ENCODE measurements at places on chromosomes 13 and 19.

DNA sequence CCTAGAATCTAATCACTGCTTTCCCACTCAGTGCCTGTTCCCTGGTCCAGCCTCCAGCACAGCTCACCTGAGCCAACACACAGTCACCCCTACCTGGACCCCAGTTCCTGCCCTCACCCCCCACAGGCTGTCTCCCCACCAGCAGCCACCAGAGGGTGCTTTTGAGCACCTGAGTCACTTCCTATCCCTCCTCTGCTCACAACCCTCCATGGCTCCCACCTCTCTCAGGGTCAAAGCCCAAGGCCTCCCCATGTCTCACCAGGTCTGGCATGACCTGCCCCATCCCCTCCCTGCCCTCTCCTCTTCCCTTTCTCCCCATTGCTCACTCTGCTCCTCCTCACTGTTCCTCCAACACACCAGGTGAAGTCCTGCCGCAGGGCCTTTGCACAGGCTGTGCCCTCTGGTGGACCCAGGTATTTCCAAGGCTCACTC is 7.1 kb upstream of the DPP9 start:
- peak; percentile 70 for DNase-seq

GRCh38 chr19:29107831-29108230 is 105.1 kb downstream of the UQCRFS1 start:
- DNase-seq = no peak

DNA sequence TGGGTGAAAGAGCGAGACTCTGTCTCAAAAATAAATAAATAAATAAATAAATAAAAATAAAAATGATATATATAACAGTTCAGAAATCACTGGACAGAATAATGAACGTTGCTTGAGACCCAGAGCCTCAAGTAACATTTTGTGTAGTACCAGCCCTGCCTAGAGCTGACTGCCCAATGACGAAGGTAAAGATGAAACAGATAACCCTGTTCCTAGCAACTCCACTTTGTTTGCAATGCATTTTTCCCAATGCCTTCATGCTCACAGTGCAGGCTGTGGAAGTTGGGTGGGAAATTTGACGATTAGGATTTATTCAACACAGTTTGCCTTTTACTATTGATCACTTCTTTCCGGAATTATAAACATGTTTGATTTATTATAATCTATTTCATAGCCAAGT is 22.2 kb upstream of the FRY start:
- DNase-seq = no peak

GRCh38 chr19:38224014-38224862 is at the start of gene DPF1:
Gene DPF1 (minus strand): TSS chr19:38224222. CDS start chr19:38224142, 80 bp downstream.
- peak; percentile 40 for DNase-seq

- no peak for DNase-seq
Measured at GRCh38 chr13:50224534-50224933, 209.3 kb downstream of the KCNRG start.

DNA sequence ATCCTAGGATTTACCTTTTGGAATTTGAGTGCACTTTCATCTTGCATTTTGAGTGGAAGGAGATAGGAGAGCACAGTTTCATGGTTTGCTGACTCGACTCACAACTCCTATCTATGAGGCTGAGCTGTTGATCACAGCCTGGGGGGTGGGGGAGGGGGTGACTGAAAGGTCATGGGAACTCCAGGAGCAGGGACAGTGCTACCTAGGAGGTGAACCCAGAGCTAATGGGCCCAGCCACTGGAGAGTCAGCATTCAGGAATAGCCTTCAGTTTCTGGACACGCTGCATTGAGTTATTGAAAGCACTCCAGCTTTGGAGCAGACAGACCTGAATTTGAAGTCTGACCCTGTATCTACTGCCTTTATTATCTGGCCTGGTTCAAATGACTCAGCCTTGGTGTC is 339.9 kb downstream of the SLC7A1 start:
- no peak for DNase-seq

DNA sequence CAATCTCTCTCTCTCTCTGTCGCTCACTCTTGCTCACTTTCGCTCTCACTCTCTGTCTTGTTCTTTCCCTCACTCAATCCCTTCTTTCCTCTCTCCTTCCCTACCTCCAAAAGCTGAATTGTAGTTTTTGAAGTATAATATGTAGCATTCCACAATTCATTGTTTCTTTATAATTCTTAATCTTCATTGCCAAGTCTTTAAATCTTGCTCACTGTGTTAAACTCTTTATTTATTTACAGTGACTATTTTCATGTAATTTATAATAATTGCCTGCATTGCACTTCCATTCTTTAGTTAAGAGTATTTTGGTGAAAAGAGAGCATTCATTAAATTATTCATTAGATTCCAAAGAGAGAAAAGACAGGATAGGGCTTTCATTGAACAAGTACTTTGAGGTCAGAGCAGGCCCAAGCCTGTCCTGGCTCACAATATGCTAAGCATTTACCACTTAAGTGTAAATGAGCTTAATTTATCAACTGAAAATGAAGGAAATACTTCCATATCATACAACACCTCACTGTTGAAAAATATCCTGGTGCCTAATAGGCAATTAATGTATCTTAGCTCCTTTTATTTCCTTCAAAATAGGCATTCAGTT is 257.4 kb upstream of the SLITRK1 start:
- DNase-seq = no peak

- DNase-seq = no peak
Measured at GRCh38 chr13:51240958-51241357, 18.8 kb downstream of the FAM124A start.

DNA sequence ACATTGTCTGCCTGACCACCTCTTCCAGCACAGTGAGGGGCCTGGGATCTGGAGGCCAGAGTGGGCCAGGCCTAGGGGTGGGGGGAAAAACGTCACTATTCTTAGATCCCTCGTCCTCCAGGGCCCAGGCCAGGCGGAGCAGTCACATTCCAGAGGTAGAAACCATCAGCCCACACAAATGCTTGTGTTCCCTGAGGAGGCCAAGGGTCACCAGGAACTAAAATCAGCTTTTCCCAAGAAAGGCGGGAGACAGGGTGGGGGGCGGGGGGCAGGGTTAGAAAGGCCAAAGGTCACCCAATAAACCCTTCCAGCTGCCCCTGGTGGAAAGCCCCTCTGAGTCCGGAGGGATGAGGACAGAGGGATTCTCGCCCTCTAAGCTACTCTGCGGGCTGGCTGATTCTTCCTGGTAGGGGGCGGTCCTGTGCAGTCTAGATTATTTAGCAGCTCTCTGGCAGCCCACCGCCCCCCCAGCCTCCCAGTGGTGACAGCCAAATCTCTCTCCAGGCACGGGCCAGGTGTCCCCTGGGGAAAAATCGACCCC is 23.5 kb upstream of the CCL25 start:
- no peak for DNase-seq

DNA sequence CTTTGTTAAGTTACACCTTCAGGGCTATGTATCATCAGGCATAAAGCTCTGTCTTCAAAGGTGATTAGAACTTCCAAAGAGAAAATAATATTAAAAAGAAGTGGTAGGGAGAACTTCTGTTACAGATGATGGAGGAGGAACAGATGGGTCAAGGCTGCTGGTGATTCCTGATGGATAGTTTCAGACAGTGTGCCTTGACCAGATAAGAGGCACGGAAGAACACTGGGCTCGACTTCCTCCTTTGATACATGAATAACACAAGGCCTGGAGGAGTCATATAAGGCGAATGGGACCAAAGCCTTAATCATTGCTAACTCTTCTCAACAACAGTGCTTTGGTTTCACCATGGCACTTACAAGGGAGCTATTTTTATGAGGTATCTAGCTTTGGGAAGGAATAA is 128.1 kb upstream of the RXFP2 start:
- DNase-seq = no peak

- DNase-seq = no peak
Measured at GRCh38 chr19:52963247-52963618, 552 bp upstream of the ZNF816 start.

- DNase-seq = no peak
Measured at GRCh38 chr13:59863621-59864020, 300.1 kb downstream of the DIAPH3 start.

DNA sequence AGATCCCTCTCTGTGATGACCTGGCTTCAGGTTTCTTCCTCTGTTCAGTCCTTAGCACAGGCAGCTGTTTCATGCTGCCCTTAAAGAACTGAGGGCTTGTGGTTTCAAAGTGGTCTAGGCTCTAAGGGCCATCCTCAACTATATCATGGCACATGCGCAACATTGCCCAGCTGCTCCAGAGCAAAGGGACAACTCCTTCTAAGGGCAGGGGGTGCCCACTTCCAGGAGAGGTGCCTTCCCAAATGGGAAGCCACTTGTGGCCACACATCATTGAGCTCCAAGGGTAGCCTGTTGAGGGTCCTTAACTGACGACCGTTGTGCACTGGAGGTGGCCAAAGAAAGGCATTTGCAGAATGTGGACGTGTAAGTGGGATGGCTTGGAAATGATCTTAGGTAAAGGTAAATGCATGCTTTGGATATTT is 7.3 kb downstream of the GPR183 start:
- no peak for DNase-seq

- peak; percentile 74 for DNase-seq
Measured at GRCh38 chr13:74243637-74244526, 109.7 kb upstream of the KLF12 start.

DNA sequence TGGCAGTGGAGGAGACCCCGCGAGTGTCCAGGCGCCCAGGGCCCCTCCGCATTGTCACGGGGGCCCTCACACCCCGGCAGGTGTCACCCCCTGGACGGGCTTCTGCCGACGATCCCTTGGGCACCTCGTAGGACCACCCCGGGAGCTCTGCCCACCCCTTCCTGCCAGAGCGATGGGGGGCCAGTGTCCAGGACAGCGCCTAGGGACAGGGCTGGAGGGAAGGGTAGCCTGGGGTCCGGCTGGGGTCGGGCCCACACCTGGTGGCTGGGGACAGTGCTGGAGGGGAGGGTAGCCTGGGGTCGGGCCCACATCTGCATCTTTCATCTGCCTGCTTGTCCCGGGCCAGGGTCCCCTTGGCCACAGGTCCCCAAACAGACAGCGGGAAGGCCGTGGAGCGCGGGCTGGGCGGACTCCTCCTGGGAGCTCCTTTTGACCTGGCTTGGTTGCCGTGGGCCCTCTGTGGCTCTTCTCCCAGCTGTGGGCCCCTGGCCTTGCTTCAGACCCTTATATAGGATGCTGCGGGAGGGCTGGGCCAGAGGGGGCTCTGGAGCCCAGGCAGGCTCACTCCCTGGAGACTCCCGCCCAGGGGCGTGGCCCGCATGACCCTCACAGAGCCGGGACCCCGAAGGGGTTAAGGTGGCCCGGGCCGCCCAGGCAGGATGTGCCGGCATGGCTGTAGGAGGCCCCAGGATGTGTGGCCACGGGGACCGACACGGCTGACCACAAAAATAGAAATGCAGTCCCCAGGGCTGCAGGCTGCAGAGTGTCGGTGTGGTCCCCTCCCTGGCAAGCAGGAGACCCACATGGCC is 74.1 kb upstream of the MCF2L start:
- no peak for DNase-seq

DNA sequence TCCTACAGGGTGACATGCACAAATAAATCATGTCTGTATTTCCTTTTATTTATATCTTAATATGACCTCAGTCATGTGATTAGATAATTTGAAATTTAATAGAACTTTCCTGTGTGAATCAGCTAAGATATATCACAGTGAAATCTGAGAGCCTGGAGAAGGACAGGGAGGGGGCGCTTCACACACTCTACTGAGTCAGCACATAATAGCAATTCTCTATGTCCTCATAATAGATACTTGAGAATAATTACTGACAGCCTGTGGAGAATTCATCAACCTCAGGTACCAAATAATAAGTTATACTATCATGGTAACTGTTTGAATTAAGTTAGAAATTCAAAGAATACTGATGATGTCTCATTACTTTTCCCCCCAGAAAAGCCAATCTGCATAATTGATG is 98.0 kb upstream of the SLC10A2 start:
- no peak for DNase-seq

DNA sequence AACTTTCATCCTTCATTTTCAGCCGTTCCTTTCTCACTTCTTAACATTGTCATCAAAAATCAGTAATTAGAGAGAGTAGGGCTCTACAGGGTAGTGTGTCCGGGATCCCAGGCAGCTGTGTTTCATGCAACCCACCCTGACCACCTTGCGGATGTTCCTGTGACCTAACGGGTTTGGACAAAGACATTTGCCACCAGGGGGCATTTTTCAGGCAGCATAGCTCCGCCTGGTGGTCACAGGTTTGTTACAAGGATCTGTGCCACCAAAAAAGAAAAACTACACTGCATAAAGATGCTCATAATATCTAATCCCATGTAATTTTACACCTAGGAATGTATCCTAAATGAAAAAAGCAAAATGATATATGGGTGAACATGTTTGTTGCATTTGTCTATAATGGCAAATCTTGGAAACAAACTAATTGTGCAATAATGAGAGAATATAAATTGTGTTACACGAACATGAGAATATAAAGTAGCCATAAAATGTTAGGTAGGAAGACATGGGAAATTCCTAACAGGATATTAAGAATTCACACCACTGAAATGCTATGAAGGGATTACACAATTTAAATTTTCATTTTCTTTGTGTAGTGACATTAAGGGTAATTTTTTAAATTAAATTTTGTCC is 123.0 kb downstream of the SLC7A1 start:
- DNase-seq = peak; percentile 34

DNA sequence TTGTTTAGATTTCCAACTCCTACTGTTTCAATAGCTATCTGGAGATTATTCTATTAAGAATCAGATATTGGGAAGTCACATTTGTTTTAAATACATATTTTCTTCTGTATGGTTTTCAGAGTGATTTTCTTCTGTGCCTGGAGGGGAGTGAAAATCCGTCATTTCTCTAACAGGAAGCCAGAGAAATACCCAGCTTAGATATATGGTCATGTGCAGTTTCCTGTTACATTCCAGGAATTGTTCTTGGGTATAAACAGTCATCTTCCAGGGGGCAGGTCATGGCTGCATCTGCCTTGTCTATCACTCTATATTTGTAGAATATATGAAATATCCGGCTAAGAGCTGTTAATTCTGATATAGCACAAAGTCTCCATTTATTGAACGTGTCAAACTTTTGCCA is 77.5 kb upstream of the MIR17HG start:
- no peak for DNase-seq

DNA sequence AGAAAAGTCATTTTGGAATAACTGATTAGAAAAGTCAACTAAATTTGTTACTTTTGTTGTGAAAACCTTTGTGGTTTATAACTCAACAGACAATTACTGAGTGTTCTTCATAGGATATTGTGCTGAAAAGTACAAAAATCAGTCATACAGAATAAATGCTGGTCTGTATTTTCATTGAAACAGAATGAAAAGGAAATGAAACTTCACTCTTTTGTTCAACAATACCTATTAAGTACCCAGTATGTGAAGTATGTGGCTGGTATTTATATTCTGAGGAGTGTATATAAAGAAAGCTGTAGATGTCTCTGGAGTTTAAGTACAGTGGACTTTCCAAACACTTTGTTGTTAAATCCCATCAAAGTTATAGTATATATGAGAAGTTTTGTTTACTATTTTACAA is 828.4 kb upstream of the ATXN8OS start:
- no peak for DNase-seq

GRCh38 chr13:105107781-105108180 is 1427.7 kb downstream of the EFNB2 start:
- no peak for DNase-seq

DNA sequence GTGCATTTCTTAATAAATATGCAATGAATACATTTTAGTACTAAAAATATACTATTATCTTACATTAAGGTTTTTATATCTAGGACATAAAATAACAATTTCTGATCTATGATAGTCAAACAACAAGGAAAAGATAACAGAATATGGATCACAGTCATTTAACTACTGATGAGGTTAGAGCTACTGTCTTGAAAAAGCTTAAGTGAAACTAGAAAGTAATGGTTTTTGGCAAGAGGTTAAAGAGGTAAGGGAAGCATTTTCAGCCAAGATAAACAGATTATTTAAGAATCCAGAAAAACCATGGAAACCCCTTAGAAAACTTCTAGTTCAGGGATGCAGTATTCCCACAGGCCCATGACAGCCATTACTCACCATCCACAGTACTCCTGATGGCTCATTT is 787.4 kb downstream of the DACH1 start:
- DNase-seq = no peak
